Activated CD4-positive, alpha-beta T cell treated with anti-CD3 and anti-CD28 coated beads for 36 hours (primary cell): ENCODE measurements at places on chromosomes 1 and 21. TPM values are rescaled to one million over a fixed set of nuclear protein-coding genes. Genes with fewer than 3 reads are reported as not detected.

DNA sequence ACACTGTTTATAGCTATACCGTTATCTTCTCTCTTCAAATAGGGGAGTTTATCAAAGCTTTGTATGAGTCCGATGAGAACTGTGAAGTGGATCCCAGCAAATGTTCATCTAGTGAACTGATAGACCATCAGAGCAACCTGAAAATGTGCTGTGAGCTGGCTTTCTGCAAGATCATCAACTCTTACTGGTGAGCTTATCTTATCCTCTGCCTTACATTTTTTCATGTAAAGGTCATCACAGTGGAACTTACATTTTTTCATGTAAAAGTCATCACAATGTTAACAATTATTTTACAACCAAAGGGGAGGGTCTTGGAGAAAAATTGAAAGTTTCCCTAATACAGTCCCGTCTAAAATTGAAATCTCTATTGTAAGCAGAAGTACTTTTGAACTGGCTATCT lies 45.2 kb downstream of the CLEC20A start:
- H3K4me3 ChIP-seq, result no peak overlapping the region
- no peak overlapping the region for H3K27ac ChIP-seq
- no peaks in the 10 kb centered on the region for H3K4me1 ChIP-seq
- DNase-seq, result no peak
- peaks cover 6% of the 10 kb centered on the region for H3K27me3 ChIP-seq

DNA sequence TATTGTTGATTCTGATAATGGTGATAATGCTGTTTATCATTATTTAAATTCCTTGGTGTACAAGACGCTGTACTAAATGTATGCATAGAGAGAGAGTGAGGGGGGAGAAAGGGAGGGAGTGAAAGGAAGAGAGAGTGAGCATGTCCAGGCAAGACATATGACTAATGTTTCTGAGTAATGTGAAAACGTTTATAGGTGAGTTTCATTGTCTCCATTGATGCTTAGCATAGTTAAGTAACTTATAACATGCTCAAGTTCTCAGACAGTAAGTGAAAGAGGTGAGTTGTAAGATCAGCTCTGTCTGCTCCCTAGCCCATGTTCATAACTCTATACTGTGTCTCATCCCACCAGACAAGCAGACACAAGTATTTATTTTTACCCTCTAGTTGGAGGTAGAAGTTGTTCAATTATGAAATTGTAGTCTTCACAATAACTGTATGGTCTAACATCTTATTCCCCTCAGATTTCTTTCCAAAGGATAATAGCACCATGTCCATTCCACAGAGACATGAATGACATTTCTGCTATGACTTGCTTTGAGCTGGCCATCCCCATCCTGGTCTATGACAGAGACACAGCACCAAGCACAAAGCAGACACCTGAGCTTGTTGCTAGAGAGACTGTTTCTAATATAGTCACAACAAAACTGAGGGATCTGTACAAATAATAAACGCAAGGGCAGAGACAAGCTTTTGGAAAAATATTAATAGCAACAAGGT lies 285.1 kb downstream of the CACNA1E start:
- no peaks in the 10 kb centered on the region for H3K36me3 ChIP-seq
- H3K27ac ChIP-seq, result no peak overlapping the region
- no peak overlapping the region for H3K4me3 ChIP-seq
- no peaks in the 10 kb centered on the region for H3K4me1 ChIP-seq
- no peak for DNase-seq

- H3K4me3 ChIP-seq, result no peak overlapping the region
- DNase-seq, result peak; percentile 2
- H3K27ac ChIP-seq, result no peak overlapping the region
- no peaks in the 10 kb centered on the region for H3K36me3 ChIP-seq
- no peaks in the 10 kb centered on the region for H3K4me1 ChIP-seq
Measured at GRCh38 chr21:44521928-44522752, 17.9 kb downstream of the KRTAP10-1 start.

LRRC38 gene
- not detected for total RNA-seq

DNA sequence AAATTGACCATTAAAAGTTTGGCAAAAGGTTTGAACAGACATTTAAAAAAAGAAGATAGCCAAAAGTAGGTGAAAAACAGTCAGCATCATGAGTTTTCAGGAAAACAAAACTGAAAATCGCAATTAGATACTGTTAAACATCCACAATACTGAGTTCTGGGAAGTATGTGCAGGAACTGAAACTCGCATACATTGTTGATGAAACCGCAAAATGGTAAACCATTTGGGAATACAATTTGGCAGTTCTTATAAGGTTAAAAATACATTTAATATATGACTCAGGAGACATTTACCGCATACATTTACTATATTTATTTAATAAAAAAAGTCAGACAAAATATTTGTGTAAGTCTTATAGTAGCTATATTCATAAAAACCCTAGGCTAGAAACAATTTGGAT lies 393.2 kb downstream of the COL11A1 start:
- no peak for DNase-seq
- H3K27ac ChIP-seq, result no peak overlapping the region
- H3K27me3 ChIP-seq, result no peaks in the 10 kb centered on the region

CD1E gene
- total RNA-seq, result not detected

S100A2 gene
- 7.0 TPM for total RNA-seq
